ENCODE measurements at places on chromosomes 2 and 18.

GRCh38 chr2:135190799-135191198 is 138.7 kb downstream of the RAB3GAP1 start:
- DNase-seq: no peak

GRCh38 chr18:43970656-43971055 is 693.4 kb upstream of the SYT4 start:
- DNase-seq: no peak

DNA sequence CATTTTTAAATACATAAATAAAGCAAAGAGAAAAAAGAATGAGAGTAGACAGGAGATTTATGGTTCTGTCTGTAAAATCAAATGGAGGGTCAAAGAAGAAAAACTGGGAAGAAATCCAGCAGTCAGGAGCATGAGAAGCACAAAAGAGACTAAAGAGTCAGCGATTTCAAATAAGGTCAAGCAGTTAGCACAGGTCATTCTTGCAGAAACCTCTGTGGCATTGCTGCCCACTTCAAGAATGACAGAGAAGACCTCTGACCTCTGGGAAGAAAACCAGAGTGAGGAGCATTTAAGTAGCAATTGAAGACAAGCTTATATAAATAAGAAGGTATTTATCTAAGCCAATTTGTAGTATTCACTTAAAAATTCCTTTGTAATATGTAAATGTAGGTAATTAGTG is 172.0 kb upstream of the SPOPL start:
- DNase-seq: no peak

- no peak for DNase-seq
Measured at GRCh38 chr2:130776550-130776949, 21.2 kb downstream of the AMER3 start.

GRCh38 chr18:31057917-31058316 is 15.4 kb upstream of the DSC3 start:
- no peak for DNase-seq

- peak; percentile 85 for DNase-seq
Measured at GRCh38 chr18:79988451-79989194, at the start of gene TXNL4A. Gene TXNL4A (minus strand): TSS chr18:79988563. CDS start chr18:79988392, 171 bp downstream.

GRCh38 chr2:23200787-23201114 is 184.2 kb upstream of the KLHL29 start:
- DNase-seq: no peak

- no peak for DNase-seq
Measured at GRCh38 chr18:22558945-22559385, 141.2 kb upstream of the CTAGE1 start.

DNA sequence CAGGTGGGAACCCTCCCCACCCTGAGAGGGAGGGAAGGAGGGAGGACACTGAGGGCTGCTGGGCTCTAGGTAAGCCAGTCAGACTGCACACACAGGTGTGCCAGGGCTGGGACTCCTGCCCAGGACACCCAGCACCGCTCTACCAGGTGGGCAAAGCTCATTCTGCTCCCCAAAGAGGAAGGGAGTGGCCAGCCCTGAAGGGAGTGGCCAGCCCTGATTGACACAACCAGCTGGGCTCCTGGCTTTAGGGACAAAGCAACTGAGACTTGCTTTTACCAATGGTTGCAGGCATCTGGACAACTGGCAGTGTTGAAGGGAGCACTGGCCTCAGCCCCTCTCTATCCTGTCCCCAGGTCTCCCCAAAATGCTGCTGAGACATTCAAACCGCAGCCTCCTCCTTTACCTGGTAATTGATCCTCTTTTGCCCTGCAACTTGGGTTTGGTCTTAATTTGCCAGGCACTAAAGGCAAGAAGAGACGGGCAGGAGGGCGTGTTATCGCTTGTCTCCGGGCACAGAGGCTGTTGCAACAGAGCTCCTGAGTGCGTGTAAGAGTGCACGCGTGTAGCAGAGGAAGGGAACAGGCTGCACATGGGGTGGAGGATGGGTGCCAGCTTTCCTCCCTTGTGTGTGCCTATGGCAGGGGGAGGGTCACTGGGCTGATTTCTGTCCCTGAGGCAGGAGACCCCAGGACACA is 14.5 kb upstream of the FOSL2 start:
- no peak for DNase-seq

- DNase-seq: no peak
Measured at GRCh38 chr18:73232933-73233332, 365.1 kb upstream of the NETO1 start.

- DNase-seq: no peak
Measured at GRCh38 chr18:61637905-61638595, 254.8 kb downstream of the RNF152 start.

- no peak for DNase-seq
Measured at GRCh38 chr2:198961547-198961946, 496.2 kb downstream of the SATB2 start.

- no peak for DNase-seq
Measured at GRCh38 chr2:145137901-145138300, 618.0 kb upstream of the ZEB2 start.

- DNase-seq: no peak
Measured at GRCh38 chr18:48806551-48807261, 144.1 kb downstream of the SMAD7 start.

GRCh38 chr2:231521-232185 is 32.2 kb downstream of the SH3YL1 start:
- DNase-seq: no peak

DNA sequence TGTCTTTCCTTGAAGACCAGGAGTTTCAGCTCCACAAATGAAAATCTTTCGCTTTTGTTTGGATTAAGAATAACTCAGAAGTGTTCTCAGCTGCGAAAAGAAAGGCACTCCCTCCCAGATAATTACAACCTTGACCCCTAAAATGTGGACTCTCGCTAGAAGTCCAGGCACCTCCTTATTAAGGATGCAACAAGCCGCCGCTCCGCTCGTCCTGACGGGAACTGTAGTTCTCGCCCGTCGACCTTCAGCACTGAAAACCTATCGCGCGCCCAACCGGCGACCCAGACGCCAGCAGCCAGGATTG is 559 bp downstream of the IMMT start:
- no peak for DNase-seq

DNA sequence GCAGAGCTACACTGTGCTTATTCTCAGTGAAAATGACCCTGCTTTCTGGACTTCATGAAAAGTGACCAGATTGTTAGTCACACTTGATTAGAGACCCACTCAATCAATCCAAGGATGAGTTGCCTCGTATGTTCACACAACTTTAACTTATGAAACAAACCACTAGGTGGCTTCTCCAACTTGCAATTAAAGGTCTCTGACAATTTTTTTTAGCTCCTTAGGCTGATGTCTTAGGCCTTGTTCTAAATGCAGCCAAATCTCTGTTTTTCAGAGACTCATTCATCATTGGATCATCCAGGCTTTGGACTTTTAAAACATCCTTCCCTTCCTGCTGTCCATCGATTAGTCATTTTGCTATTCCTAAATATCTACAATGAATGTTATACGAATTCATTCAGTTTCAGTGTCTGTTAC is 63.4 kb downstream of the MREG start:
- no peak for DNase-seq

DNA sequence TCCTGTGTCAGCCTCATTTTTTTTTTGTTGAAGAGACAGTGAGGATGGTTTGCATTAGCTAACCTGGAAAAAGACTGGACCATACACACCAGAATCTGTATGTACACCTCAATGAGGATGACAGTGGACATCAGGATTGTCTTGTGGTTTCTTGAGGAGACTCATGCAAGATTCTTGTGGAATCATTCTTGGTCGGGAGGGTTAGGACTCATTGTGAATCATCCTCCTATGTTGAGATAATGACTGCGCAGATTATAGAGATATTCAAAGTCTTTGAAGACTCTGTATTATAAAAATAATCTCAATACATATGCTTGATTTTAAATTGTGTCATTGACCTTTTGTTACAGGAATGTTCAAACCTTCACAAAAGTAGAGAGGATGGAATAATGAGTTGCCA is 49.1 kb upstream of the DOCK10 start:
- DNase-seq: no peak

- DNase-seq: no peak
Measured at GRCh38 chr2:30583204-30583749, 136.2 kb downstream of the LCLAT1 start.

- no peak for DNase-seq
Measured at GRCh38 chr2:190979906-190980629, 33.9 kb downstream of the STAT1 start.

DNA sequence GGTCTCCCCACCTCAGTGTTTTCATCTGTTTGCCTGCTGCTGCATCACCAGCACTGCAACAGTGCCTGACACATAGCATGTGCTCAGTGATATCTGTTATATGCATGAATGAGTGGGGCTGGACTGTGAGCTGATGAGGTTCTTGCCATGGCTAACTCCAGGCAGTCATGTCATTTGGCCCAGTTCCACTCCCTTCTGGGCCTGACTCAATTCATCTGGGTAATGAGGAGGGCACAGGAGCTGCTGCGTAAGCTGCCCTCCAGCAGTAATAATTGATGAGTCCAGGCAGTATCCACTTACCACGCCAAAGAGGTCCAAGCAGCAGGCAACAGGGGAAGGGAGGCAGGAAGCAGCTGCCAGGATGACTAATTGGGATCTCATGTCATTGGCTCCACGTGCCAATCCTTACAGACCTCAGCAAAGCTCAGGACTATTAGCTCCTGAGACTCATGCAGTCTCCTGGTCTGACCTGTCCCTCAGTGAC is 34.1 kb upstream of the MAT2A start:
- DNase-seq: no peak

DNA sequence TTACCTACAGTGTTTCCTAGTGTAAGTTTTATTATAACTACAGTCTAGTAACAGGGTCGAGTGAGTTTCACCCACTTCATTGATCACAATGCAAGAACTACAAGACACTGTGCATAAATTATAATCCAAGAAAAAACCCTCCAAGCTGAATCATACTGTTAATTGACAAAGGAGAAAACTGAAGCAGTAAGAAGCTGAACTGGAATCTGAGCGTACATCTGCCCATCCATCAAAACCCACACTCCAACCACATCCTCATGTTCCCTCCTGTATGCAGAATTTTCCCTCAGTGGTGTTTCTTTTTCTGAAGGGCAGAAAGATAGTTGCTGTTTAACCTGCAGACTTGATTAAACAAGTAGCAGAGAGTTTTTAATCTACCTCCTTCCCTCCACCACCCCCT is 49.5 kb upstream of the KIDINS220 start:
- no peak for DNase-seq

DNA sequence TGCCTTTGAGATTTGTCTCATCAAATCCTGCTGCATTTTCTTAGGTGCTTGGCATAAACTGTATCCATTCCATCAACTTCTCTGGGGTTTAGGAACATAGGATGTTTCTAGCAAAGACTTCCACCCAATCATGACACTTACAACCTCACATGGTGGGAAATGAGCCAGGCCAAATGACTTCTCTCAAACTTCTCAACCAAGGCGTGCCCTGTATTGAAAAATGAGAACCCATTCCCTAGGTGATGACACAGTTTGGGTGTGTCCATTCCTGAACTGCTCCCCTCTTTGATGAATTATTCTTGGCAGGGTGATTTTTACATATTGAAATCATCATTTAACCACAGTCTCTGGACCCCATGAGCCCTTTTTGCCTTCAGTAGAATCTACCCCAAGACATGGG is 161.1 kb downstream of the EN1 start:
- no peak for DNase-seq

- DNase-seq: no peak
Measured at GRCh38 chr18:23200756-23201155, 65.5 kb downstream of the CABLES1 start.

DNA sequence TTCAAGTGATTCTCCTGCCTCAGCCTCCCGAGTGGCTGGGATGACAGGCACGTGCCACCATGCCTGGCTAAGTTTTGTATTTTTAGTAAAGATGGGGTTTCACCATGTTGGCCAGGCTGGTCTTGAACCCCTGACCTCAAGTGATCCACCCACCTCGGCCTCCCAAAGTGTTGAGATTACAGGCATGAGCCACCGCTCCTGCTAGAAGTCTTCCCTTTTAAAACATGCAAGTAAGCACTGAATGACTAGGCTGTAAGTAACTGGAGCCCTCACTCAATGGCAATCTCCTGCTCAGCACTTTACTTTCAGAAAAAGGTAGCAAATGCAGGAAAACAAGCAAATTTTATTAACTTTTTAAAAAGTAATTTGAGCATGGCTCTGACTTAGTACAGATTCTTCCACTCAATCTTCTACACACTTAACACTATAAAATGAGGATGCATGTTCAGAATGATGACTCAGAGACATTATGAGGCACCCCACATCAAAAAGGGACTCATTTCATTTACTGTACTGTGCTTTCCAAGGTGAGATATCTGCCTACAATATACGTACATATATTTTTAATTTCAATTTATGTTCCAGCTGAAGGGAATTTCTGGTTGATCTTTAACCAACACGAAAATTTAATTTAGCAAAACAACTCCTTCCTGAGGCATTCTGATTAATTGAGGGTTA is 6.6 kb upstream of the NCK2 start:
- DNase-seq: no peak

DNA sequence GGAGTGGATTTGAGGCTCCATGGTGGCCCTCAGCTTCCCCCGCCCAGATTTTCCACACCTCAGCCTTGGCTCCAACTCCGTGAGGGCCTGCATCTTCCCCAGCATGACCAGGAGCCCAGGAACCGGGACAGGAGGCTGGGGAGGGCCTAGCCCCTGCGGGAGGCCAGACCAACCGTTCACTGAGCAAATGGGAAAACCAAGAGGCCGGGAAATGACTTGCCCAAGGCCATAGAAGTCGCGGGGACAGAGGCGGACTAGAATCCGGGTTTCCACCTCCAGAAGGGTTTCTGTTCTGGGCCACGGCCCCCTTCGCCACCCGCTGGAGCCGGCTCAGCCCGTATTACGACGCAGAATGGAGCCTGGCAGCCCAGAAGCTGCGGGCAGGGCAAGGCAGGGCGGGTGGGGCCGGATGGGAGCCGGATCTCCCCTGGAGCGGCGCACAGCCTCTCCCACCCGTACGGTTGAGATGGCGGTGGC is 7.9 kb upstream of the CRYBA2 start:
- DNase-seq: no peak

DNA sequence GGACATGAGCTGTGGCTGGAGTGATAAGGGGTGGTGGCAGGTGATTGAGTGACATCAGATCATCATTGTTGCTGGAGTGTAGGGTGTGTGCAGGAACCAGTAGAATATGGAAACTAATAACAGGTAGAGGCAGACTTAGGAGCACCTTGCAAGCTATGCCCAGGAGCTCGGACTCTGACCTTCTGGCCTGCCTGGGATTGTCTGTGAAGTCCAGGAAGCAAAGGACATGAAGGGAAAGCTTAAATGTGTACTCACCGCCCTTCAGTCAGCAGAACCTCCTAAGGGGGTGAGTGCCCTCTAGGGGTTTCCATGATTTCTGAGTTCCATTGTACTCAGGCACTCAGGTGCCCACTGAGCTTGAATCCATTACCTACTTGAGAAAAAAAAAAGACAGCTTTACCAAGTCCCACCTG is 104.2 kb downstream of the CRIM1 start:
- DNase-seq: no peak

GRCh38 chr2:99088017-99088416 is 53.5 kb upstream of the C2orf15 start:
- DNase-seq: no peak

- DNase-seq: no peak
Measured at GRCh38 chr2:191415101-191415500, 169.9 kb downstream of the MYO1B start.

All from activated T-helper 1 cell treated with anti-CD3 and anti-CD28 coated beads, Interleukin-12 subunit alpha, Interleukin-12 subunit beta, Interleukin-2, Interleukin-4 antibody, amounts not matched to agents 30 ng/mL and 10 ng/mL and 1 ng/mL, durations not matched to agents 14 hours and 24 hours and 36 hours (primary cell).